ENCODE measurements at places on chromosomes 16 and 17. TPM values are rescaled to one million over a fixed set of nuclear protein-coding genes. Genes with fewer than 3 reads are reported as not detected.

The ZDHHC1 gene
- total RNA-seq, result 1.8 TPM

The ZP2 gene
- not detected for total RNA-seq

The KRTAP16-1 gene
- total RNA-seq, result 0.23 TPM

The FNDC8 gene
- not detected for total RNA-seq

DNA sequence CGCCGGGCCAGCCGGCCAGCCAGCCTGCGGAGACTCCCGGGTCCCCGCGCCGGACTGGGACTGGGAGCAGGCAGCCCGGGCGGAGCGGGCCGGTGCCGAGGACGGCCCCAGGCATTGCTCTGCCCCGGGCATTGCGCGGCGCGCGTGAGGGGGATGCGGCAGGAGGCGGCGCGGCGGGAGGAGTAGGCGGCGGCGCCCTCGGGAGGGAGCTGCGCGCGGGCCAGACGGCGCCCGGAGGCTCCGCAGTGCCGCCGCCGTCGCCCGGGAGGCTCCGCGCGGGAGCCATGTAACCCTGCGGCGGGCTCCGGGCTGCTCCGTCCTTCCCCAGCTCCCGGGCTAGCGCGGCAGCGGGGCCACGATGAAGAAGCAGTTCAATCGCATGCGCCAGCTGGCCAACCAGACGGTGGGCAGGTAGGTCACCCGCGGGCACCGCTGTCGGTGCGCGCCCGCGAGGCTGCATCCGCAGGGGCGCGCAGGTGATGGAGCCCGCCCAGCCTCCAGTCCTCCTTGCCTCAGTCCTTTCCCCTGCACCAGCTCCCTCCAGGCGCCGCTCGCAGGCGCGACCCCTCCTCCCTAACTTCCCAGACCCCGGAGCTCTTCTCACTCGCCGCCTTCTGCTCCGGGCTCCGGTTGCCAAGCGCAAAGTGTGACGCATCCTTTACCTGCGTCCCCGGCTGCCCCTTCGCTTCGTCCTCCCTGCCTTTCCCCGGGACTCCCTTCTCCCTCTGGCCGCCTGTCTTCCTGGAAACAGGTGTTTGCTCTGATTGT lies at the start of gene ARHGAP44:
TSS of gene ARHGAP44 (plus strand) at position 18 of the 768 bp plus-strand sequence. CDS start at position 359, 341 bp downstream.
- peaks cover 4% of the 10 kb centered on the region for H3K27me3 ChIP-seq
- H3K36me3 ChIP-seq, result no peaks in the 10 kb centered on the region
- DNase-seq, result no peak
- no peak within 1 kb of the TSS for H3K4me3 ChIP-seq

GRCh38 chr16:47970291-47970931 lies 185.4 kb downstream of the ABCC12 start:
- H3K4me3 ChIP-seq, result no peak overlapping the region
- no peak for DNase-seq
- no peak overlapping the region for H3K27ac ChIP-seq
- H3K36me3 ChIP-seq, result no peaks in the 10 kb centered on the region
- H3K27me3 ChIP-seq, result no peaks in the 10 kb centered on the region

DNA sequence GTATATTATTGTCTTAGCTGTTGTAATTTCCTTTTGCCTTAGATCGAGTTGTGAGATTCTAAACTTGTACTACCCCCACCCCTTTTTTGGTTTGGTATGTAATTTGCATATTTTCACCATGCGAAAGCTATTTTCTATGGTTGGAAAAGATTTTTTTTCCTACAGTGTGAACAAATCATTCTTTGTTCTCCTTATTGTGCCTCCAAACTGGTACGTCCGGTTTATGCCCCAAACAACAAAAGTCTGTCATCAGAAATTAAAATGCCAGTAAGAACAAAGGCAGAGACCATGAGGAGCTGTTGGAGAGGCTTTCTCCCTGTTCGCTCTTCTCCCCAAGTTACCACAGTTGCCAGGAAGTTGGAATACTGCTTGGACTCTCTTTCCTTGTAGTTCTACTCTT lies 66.1 kb downstream of the BCAS3 start:
- no peaks in the 10 kb centered on the region for H3K4me1 ChIP-seq
- H3K36me3 ChIP-seq, result no peaks in the 10 kb centered on the region
- DNase-seq, result no peak
- H3K27ac ChIP-seq, result no peak overlapping the region
- no peaks in the 10 kb centered on the region for H3K27me3 ChIP-seq

GRCh38 chr17:62765351-62765750 lies 42.8 kb downstream of the MARCHF10 start:
- H3K27ac ChIP-seq, result no peak overlapping the region
- H3K4me1 ChIP-seq, result no peaks in the 10 kb centered on the region
- no peak for DNase-seq
- H3K36me3 ChIP-seq, result no peaks in the 10 kb centered on the region
- H3K4me3 ChIP-seq, result no peak overlapping the region
- no peaks in the 10 kb centered on the region for H3K27me3 ChIP-seq

- no peak for DNase-seq
- no peaks in the 10 kb centered on the region for H3K4me1 ChIP-seq
- no peak overlapping the region for H3K27ac ChIP-seq
- H3K4me3 ChIP-seq, result no peak overlapping the region
Measured at GRCh38 chr17:59067756-59068155, 38.9 kb downstream of the TRIM37 start.

DNA sequence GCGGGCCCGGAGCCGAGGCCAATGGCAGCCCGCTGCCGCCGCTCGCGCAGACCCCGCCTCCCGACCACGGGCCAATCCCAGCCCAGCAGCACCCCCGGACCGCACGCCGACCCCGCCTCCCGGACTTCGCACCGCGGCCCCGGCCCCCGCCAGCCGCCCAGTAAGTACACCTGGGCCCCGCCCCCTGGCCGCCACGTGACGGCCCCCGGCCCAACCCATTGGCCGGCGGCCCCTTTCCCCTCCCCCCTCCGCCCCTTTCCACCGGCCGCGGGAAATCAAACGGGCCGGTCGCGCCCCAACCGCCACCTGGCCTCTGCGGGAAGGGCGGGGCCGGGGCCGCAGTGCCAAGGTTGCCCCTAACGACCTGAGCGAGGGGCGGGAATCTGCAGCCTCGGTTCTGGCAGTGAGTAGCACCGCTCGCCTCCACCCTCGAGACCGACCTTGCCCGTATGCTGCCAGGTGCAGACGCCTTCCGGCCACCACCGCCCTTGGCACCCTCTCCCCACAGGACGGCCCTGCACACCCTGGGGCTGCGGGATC lies at the start of gene YBX2:
TSS of gene YBX2 (minus strand) at position 26 of the 540 bp plus-strand sequence. CDS start 139 bp downstream, outside the sequence.
- peak; percentile 63 for DNase-seq
- H3K4me3 ChIP-seq, result no peak within 1 kb of the TSS
- H3K36me3 ChIP-seq, result no peaks in the 10 kb centered on the region
- H3K27ac ChIP-seq, result no peak within 1 kb of the TSS
- peaks cover 18% of the 10 kb centered on the region for H3K27me3 ChIP-seq

GRCh38 chr17:31431098-31431851 lies 39.8 kb downstream of the RAB11FIP4 start:
- H3K4me3 ChIP-seq, result no peak overlapping the region
- peaks cover 17% of the 10 kb centered on the region for H3K4me1 ChIP-seq
- no peaks in the 10 kb centered on the region for H3K27me3 ChIP-seq
- no peak overlapping the region for H3K27ac ChIP-seq

DNA sequence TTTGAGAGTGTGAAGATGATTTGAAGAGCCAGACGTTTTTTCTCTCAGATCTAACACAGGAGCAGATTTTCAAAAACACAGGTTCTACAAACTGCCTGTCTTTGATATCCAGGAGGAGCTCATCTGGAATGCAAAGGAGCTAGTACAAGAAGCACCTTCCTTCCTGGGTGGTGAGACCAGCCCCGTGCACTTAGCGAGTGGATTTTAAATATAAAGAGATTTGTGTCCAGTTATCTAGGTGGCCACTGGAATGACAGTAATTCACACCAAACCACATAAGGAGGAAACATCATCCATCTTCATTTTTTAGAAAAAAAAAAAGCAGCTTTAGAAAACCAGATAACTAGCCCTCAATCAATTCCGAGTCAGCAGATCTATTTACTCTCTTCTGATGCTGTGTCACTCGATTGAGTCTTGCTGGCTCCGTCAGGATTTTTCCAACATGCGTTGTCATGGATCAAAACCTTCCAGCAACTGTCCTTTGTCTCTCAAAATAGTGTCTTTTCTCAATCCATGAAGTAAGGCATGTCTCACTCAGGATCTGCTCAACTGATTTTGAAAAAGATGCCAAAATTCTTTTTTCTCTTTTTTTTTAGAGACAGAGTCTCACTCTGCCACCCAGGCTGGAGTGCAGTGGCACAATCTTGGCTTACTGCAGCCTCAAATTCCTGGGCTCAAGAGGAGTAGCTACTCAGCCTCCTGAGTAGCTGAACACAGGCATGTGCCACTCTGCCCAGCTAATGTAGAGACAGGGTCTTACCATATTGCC lies 451.2 kb upstream of the PSMD7 start:
- no peak for DNase-seq
- H3K4me3 ChIP-seq, result no peak overlapping the region
- no peaks in the 10 kb centered on the region for H3K4me1 ChIP-seq
- H3K27ac ChIP-seq, result no peak overlapping the region

DNA sequence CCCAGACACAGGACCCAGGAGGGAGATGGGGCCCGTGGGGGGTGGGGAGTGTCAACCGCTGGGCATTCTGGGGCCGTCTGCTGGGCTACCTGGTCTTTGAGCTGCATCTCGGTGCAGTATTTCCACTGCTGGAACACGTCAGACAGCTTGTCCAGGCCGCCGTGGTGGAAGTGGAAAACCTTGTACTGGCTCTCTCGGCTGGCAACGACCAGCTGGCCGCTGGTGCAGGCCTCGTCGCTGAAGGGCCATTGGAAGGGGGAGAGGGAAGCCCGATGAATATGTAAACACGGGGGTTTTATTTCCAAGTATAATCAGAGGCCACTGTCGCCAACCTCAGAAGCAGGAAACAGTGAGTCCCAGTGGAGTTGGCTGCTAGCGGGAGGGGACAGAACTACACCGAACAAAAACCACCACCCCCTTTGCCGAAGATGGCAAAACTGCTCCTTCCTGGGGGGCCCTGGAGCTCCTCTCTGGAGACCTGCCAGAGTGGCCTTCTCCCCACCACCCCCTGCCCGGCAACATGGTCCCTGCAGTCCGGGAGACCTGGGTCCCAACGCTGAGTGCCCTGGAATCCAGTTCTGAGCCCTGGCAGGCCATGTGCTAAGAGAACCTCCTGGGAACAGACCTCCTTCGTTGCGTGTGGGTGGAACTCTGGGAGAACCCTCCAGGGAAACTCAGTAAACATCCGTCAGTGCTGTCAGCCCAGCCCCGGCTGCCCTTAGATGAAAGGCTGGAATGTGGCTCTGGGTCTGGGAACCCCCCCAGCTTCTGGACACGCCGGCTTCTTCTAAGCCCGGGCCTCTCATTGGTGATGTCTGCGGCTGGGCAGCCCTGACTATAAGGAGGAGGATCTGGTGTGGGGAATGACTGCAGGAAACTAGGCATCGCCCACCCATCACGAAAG lies 84.1 kb downstream of the TBC1D16 start:
- H3K27me3 ChIP-seq, result no peaks in the 10 kb centered on the region
- H3K4me3 ChIP-seq, result no peak overlapping the region
- DNase-seq, result no peak
- no peak overlapping the region for H3K27ac ChIP-seq
- no peaks in the 10 kb centered on the region for H3K36me3 ChIP-seq

GRCh38 chr17:43608313-43608712 lies 53.4 kb downstream of the MEOX1 start:
- no peaks in the 10 kb centered on the region for H3K36me3 ChIP-seq
- H3K27me3 ChIP-seq, result no peaks in the 10 kb centered on the region
- no peak overlapping the region for H3K27ac ChIP-seq
- no peaks in the 10 kb centered on the region for H3K4me1 ChIP-seq
- H3K4me3 ChIP-seq, result no peak overlapping the region

DNA sequence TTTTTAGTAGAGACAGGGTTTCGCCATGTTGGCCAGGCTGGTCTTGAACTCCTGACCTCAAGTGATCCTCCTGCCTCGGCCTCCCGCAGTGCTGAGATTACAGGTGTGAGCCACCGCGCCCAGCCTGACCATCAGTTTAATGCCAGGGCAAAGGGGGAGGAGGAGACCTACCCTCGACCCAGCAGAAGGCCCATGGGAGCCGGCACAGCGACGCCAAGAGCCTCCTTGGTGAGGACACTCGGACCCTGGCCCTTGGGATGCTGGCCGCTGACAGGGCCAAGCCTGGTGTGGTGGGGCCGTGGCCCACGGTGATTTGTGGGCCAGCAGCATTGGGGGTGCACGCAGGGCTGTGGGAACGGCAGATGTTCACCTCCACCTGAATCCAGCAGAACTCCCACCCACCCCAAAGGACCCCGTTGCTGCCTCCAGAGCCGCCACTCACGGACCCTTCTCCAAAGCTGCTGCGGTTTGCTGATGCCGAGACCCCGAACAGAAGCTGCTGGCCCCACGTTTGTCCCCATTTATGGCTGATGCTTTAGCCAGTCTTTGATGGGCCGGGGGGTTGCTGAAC lies 20.0 kb downstream of the UTS2R start:
- peaks cover 4% of the 10 kb centered on the region for H3K27me3 ChIP-seq
- peaks cover 11% of the 10 kb centered on the region for H3K36me3 ChIP-seq
- no peak overlapping the region for H3K27ac ChIP-seq
- DNase-seq, result no peak

DNA sequence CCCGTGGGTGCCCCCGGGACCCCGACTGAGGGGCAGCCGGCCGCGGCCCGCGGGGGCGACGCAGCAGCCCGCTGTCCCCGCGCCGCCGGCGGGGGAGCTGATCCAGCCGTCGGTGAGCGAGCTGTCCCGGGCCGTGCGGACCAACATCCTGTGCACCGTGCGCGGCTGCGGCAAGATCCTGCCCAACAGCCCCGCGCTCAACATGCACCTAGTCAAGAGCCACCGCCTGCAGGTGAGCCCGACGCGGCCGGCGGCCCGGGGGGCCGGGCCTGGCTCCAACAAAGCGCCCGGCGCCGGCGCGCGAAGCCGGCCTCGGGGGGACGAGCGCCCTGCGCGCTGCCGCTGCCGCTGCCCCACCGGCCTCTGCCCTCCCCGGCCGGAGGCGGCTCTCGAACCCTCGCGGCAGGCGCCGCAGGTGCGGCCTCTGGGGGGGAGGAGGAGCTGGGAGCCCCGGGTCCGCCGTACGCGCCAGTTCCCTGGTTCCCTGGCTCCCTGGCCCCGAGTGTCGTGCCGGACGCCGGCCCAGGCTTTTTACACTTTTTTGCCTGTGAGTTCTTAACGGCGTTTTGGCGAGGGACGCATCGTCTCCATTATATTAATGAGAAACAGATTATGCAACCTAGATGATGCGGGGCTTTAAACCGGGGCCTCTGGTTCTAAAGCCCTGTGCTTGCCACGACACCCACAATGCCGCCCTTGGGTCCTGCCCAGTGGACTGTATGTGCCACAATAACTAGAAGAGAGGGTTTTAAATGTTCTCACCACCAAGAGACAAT lies 521 bp downstream of the ATMIN start:
- no peak overlapping the region for H3K27ac ChIP-seq
- H3K27me3 ChIP-seq, result no peaks in the 10 kb centered on the region
- peak; percentile 70 for DNase-seq
- H3K4me3 ChIP-seq, result peak overlapping the region; percentile 38

- no peak for DNase-seq
- no peaks in the 10 kb centered on the region for H3K27me3 ChIP-seq
- H3K27ac ChIP-seq, result no peak overlapping the region
- H3K36me3 ChIP-seq, result no peaks in the 10 kb centered on the region
Measured at GRCh38 chr16:86889974-86890373, 311.6 kb downstream of the FOXL1 start.

GRCh38 chr16:78571898-78572358 lies 472.5 kb downstream of the WWOX start:
- DNase-seq, result no peak
- no peaks in the 10 kb centered on the region for H3K27me3 ChIP-seq
- H3K27ac ChIP-seq, result no peak overlapping the region
- H3K36me3 ChIP-seq, result no peaks in the 10 kb centered on the region
- no peak overlapping the region for H3K4me3 ChIP-seq

Data from natural killer cell (primary cell).